Common myeloid progenitor, CD34-positive (primary cell): ENCODE measurements at places on chromosomes 6 and 20.
A peak's percentile ranks its signal among the peaks of the same experiment; 100 is the strongest.

GRCh38 chr20:20677186-20677585, 35.3 kb downstream of the RALGAPA2 start:
- H3K4me3 ChIP-seq, result no peak overlapping the region
- no peaks in the 10 kb centered on the region for H3K27me3 ChIP-seq
- no peak for DNase-seq
- H3K36me3 ChIP-seq, result peaks cover 3% of the 10 kb centered on the region
- no peak overlapping the region for H3K27ac ChIP-seq
- peaks cover 9% of the 10 kb centered on the region for H3K4me1 ChIP-seq

- no peak for DNase-seq
- no peaks in the 10 kb centered on the region for H3K27me3 ChIP-seq
- H3K36me3 ChIP-seq, result no peaks in the 10 kb centered on the region
- no peak overlapping the region for H3K4me3 ChIP-seq
- H3K4me1 ChIP-seq, result no peaks in the 10 kb centered on the region
Measured at GRCh38 chr6:168490757-168491156, 49.8 kb downstream of the SMOC2 start.

DNA sequence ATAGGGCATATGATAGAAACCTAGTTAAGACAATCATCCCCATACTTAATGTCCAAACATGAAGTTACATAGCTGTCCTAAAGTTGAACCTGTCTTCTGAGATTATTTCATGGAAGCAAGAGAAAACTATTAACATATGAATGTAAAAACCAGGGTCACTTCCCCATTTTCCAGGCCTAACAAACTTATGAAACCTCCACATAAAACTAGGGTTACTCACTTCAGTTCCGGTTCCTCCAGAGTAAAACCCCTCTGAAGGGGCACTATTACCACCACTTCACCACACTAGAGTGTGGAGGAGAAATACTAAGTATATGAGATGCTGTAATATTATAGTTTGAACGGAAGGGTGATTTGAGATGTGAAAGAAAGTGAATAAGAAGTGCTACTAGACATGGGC, 14.9 kb downstream of the PRKN start:
- H3K4me1 ChIP-seq, result no peaks in the 10 kb centered on the region
- no peak for DNase-seq
- H3K4me3 ChIP-seq, result no peak overlapping the region
- H3K36me3 ChIP-seq, result no peaks in the 10 kb centered on the region

GRCh38 chr6:169967687-169968086, 216.3 kb downstream of the ERMARD start:
- peaks cover 2% of the 10 kb centered on the region for H3K4me1 ChIP-seq
- H3K36me3 ChIP-seq, result no peaks in the 10 kb centered on the region
- no peak overlapping the region for H3K27ac ChIP-seq
- DNase-seq, result no peak

DNA sequence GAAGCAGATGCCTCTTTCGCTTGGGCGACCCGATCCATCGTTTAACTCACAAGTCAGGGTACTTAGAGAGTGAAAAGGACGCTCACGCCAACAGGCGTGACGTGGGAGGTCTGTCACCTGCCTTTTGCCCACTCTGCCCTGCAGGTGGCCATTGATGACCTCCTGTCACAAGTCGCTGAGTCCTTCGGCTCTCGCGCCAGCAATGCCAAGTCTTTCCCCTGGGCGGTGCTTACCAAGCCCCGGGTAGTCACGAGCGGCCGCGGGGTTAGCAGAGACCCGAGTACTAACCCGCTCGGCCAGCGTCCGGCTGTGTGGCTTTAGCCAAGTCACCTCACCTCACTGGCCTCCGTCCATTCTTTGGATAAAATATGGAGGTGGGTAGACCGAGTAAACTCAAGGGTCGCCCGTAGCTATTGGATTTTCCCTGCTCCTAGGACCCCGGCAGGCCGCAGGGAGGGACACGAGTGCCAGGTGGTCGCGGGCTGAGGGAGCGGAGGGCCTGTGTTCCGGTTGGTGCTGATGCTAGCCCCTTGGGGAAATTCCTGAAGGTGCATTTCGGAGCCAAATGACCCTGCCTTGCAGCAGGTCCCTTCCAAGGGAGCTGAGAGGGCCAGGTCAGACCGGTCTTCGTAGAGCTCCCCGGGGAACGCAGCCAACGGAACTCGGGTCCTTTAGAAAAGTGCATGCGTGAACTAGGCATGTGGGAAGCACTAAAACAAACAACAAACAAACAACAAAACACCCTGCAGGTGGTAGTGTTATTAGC, 668 bp downstream of the PKIB start:
- peaks cover 2% of the 10 kb centered on the region for H3K4me1 ChIP-seq
- H3K4me3 ChIP-seq, result peak overlapping the region; percentile 74
- H3K27ac ChIP-seq, result no peak overlapping the region
- peaks cover 8% of the 10 kb centered on the region for H3K27me3 ChIP-seq

DNA sequence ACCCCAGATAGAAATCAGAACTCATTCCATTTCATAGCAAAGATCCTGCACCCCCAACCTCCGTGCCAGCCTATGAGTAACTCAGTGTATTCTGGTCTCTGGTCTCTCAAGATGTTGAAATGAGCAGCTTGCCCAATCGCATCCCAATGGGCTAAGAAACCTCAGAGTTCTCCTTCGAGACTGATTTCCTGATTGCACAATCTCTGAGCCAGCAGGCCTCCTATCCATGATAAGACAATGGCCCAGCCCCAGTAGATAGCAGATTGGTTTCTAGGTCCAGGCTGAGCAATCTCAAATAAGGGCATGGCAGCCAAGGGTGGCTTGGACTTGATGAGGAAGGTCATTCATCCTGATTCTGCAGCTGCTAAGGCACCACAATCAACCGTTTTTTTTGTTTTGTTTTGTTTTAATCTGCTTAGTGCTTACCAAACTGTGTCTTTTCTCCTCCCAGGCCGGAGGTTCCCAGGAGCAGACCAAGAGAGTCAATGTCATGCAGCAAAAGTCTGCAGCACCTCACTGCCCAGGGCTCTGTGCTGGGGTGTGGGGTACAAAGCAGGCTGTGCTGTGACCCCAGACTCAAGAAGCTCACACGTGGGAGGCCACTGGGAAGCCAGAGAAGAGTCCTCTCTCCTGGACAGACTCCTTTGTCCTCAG, 125.1 kb upstream of the NXT1 start:
- no peaks in the 10 kb centered on the region for H3K36me3 ChIP-seq
- H3K4me1 ChIP-seq, result no peaks in the 10 kb centered on the region
- DNase-seq, result peak; percentile 62
- no peak overlapping the region for H3K27ac ChIP-seq

- no peaks in the 10 kb centered on the region for H3K36me3 ChIP-seq
- no peak overlapping the region for H3K27ac ChIP-seq
- no peaks in the 10 kb centered on the region for H3K27me3 ChIP-seq
- peaks cover 2% of the 10 kb centered on the region for H3K4me1 ChIP-seq
- H3K4me3 ChIP-seq, result no peak overlapping the region
- no peak for DNase-seq
Measured at GRCh38 chr6:163354761-163355425, 59.6 kb upstream of the QKI start.

GRCh38 chr6:34512738-34513115, 43.4 kb downstream of the SPDEF start:
- peaks cover 18% of the 10 kb centered on the region for H3K27me3 ChIP-seq
- no peak overlapping the region for H3K4me3 ChIP-seq
- no peaks in the 10 kb centered on the region for H3K4me1 ChIP-seq
- DNase-seq, result no peak

DNA sequence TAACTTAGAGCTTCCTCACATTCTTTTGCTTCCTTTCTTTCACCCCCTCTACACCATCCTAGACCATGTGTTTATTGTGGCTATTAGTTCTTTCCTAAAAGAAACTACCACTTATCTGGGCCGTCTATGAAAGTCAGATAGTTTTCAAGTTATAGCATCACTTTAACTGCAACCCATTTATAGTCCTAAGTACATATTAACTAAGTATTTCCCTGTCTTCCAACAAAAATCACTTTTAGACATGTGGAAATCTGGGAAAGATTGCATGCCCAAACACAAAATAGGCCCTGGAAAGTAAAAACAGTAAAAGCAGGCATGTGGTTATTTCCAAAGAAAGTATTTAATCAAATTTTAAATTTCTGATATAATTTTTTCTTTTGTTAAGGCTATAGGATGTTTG, 5.5 kb downstream of the MYLIP start:
- peaks cover 62% of the 10 kb centered on the region for H3K4me1 ChIP-seq
- no peaks in the 10 kb centered on the region for H3K27me3 ChIP-seq
- H3K27ac ChIP-seq, result no peak overlapping the region
- H3K4me3 ChIP-seq, result no peak overlapping the region
- H3K36me3 ChIP-seq, result peaks cover 3% of the 10 kb centered on the region
- DNase-seq, result no peak

DNA sequence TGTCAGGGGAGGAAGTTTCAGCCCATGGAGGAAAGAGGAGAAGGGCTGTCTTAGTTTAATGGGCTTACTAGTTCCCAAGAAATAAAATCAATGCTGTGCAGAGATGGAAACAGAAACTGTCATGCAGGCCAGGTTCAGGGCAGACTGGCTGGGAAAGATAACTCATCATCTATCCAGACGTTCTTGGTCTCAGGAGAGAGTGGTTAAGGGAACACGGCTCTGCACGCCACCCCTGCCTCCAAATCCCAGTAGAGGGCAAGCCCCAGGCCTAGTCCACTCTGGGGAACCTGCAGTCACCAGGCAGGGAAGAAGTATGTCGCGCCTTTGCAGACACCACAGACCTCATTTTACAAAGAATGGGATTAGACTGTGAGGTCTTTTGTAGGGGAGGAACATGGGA, 12.5 kb downstream of the ALDH8A1 start:
- no peak for DNase-seq
- no peaks in the 10 kb centered on the region for H3K27me3 ChIP-seq
- no peaks in the 10 kb centered on the region for H3K36me3 ChIP-seq

DNA sequence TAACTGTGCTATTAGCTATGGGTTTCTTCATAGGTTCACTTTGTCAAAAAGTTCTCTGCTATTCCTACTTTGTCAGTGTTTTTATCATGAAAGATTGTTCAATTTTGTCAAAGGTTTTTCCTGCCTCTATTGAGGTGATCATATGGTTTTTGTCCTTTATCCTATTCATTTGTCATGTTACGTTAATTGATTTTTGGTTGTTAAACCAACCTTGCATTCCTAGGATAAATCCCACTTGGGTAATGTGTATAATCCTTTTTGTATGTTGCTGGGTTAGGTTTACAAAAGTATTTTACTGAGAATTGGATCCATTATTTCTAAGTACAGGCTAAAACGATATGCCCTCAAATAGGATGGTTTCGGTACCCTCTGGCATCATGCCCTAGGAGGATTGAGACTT, 5.0 kb downstream of the PHACTR2 start:
- H3K27me3 ChIP-seq, result no peaks in the 10 kb centered on the region
- DNase-seq, result no peak
- peaks cover 13% of the 10 kb centered on the region for H3K4me1 ChIP-seq
- H3K36me3 ChIP-seq, result no peaks in the 10 kb centered on the region

GRCh38 chr6:133504761-133505160, 263.6 kb downstream of the EYA4 start:
- no peak for DNase-seq
- no peak overlapping the region for H3K4me3 ChIP-seq
- no peaks in the 10 kb centered on the region for H3K36me3 ChIP-seq
- no peaks in the 10 kb centered on the region for H3K4me1 ChIP-seq
- H3K27me3 ChIP-seq, result peaks cover 2% of the 10 kb centered on the region

- no peak overlapping the region for H3K4me3 ChIP-seq
- peaks cover 38% of the 10 kb centered on the region for H3K4me1 ChIP-seq
- H3K27me3 ChIP-seq, result no peaks in the 10 kb centered on the region
- peaks cover 11% of the 10 kb centered on the region for H3K36me3 ChIP-seq
- no peak overlapping the region for H3K27ac ChIP-seq
Measured at GRCh38 chr6:166954118-166954713, 2.1 kb downstream of the RNASET2 start.

- H3K27me3 ChIP-seq, result no peaks in the 10 kb centered on the region
- no peaks in the 10 kb centered on the region for H3K36me3 ChIP-seq
- no peak overlapping the region for H3K27ac ChIP-seq
- no peaks in the 10 kb centered on the region for H3K4me1 ChIP-seq
- DNase-seq, result peak; percentile 53
Measured at GRCh38 chr6:107318100-107318736, 141.1 kb downstream of the PDSS2 start.
